A549 treated with AZD2906 at 1 μM for 4 hours (cell line): ENCODE measurements at places on chromosomes 12 and 14. TPM values are rescaled to one million over a fixed set of nuclear protein-coding genes. Genes with fewer than 3 reads are reported as not detected.

Gene CLEC9A
- total RNA-seq: not detected in 5 replicates

Gene PTCSC3
- not detected in 5 replicates for total RNA-seq

Gene ADAM21
- 0.02 to 0.03 TPM in 2 of 5 replicates, not detected in the others for total RNA-seq

Gene SYNDIG1L
- total RNA-seq: 0.03 TPM in 1 of 5 replicates, not detected in the others

Gene DAD1
- 341 to 368 TPM (median 352 TPM) in 5 replicates for total RNA-seq

Gene TAS2R50
- not detected in 5 replicates for total RNA-seq

Gene PEBP1
- 231 to 285 TPM (median 281 TPM) in 5 replicates for total RNA-seq

Gene KRT82
- total RNA-seq: not detected in 5 replicates

Gene DIO2
- total RNA-seq: 1.5 to 2.5 TPM (median 1.7 TPM) in 5 replicates

Gene HOXC13
- 21.9 to 37.4 TPM (median 26.0 TPM) in 5 replicates for total RNA-seq

Gene ANG
- 10.0 to 12.2 TPM (median 11.2 TPM) in 5 replicates for total RNA-seq

Gene KDM2B
- 18.4 to 20.3 TPM (median 18.8 TPM) in 5 replicates for total RNA-seq

Gene TTC5
- total RNA-seq: 15.5 to 26.0 TPM (median 17.3 TPM) in 5 replicates

Gene ATP5MC2
- total RNA-seq: 614 to 710 TPM (median 686 TPM) in 5 replicates

Gene MANSC4
- total RNA-seq: not detected in 5 replicates

Gene GPR65
- total RNA-seq: not detected in 5 replicates

Gene TMEM30B
- total RNA-seq: 0.16 to 0.25 TPM (median 0.22 TPM) in 5 replicates

Gene KRT85
- total RNA-seq: 0.05 to 0.10 TPM in 2 of 5 replicates, not detected in the others

Gene PZP
- not detected in 5 replicates for total RNA-seq

Gene TRAF3
- 15.8 to 19.2 TPM (median 18.1 TPM) in 5 replicates for total RNA-seq

Gene NINJ2
- total RNA-seq: 0.41 to 0.74 TPM (median 0.61 TPM) in 5 replicates
